ENCODE measurements at places on chromosomes 12 and 14.

- DNase-seq = no peak
Measured at GRCh38 chr14:93330609-93331000, 2.2 kb downstream of the BTBD7 start.

DNA sequence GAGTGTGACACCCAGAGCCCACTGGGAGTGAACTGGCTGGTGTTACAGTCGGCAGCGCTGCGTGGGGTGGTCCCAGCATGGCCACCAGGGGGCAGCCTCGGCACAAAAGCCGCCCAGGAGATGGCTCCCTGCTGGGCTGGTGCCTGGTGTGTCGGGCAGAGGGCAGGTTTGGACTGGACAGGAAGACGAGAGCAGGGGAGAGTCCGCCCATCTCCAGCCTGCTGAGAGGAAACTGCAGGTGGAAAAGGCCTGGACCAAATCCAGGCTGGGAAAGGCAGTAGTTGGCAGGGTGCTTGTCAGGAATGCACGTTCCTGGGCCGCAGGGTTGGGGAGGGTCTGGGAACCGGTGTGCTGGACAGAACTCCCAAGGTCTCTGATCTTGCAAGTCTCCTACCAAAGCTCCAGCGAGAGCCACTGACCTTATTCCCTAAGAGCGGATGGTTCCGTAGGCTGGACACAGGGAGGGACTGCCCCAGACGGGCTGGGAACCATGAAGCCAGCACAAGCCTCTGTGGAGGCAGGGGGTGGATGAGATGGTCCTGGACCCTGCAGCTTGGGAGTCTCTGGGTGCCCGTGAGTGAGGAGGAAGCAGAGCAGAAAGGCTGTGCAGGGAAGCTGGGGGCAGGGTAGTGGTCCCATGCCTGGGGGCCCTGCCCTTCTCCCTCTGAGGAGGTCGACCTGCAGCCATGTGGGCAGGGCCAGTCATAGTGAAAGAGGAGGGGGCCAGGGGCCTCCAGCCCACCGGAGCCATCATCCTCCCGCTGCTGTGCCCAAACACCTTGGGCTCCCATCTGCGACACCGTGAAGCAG is 1.8 kb downstream of the AHNAK2 start:
- peak; percentile 92 for DNase-seq

DNA sequence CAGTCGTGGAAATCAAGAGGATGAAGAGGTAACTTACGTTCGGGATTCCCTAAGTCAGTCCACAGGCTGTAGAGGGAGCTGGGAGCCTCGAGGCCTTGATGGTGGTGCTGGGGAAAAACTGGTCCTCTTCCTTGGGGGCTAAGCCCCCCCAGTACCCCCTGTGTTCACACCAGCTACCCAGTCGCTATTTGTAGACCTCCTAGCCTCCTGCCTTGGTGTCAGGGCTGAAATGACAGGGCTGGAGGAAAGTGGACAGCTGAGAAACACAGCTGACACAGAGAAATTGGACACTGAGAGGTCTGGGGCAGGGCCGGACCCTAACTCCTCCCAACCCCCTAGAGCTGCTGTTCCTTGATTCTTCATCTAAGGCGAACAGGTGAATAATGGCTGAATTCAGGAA is at the start of gene STAC3:
Gene STAC3 (minus strand): TSS at position 232 of the 400 bp plus-strand sequence. CDS start 1,551 bp downstream, outside the sequence.
- no peak for DNase-seq

DNA sequence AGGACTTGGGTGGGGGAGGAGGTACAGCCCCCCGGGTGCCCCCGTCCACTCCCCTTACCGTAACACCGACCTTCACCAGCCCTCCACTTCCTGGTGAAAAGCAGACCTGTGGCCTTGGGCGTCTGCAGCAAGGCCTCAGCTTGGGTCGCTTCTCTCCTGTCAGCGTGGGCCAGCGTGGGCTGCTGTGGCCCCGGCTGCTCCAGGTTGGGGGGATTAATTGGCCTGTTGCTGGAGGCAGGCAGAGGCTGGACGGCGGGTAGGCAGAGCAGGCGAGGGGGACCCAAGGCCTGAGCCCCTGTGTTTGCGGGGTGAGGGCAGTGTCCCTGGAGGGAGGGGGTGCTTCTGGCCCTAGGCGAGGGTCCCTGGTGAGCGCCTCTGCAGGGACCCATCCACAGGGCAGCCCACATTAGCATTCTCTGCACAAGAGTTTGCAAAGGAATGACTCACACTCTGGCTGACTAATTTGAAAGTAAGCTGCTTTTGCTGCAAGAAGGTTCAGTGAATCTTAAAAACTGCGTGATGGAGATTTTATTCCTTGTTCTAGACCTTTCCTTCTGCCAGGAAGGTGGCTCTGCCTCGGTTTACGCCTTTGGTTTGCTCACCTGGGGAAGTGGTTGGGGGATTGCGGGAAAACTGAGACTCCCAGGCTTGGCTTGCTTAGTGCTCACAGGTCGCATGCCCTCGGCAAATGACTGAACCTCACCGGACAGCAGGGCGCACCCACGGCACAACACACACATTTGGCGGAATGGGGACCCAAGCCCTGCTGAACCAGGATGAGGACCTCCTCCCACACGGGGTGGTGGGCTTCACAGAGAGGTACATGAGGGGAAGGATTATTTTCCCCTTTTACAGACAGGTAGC is 37.9 kb upstream of the DLK1 start:
- no peak for DNase-seq

GRCh38 chr12:104177663-104178501 is 37.7 kb upstream of the TXNRD1 start:
- no peak for DNase-seq

- no peak for DNase-seq
Measured at GRCh38 chr14:72845196-72845595, 48.7 kb downstream of the DPF3 start.

GRCh38 chr12:107442326-107442987 is 243.1 kb upstream of the PWP1 start:
- no peak for DNase-seq

GRCh38 chr12:52872644-52873389 is 24.0 kb upstream of the KRT78 start:
- DNase-seq = no peak

GRCh38 chr14:68975667-68976066 is 3.4 kb downstream of the ACTN1 start:
- no peak for DNase-seq

GRCh38 chr12:51195841-51196240 is 22.0 kb downstream of the POU6F1 start:
- no peak for DNase-seq

DNA sequence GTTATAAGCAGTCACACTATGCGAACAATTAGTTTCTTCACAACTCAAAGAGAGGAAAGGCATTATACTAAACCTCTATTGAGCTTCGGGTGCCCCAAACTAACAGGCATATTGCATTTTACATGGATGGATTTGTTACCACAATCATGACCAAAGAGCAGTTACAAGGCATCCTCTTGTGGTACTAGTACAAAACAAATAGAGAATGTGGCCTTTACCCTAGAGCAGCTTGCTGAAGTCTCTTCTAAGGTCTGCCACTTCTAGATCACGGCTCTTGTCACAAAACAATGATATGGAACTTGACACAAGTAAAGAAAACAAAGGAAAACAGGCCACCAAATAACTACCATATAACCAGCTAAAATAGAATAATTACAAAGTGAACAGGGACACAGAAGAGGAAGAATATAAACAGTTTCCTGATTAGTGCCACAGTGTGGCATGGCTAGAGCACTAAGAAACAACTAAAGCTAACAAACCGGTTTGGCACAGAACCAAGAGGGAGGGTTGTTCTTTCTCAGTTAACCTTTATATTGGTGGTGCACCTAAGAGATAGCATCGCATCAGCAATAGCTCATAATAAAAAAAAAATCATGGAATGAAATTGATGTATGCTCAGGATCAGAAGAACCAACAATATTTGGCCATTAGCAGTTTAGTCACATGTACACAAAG is 209.7 kb upstream of the ATP2B1 start:
- DNase-seq = no peak

DNA sequence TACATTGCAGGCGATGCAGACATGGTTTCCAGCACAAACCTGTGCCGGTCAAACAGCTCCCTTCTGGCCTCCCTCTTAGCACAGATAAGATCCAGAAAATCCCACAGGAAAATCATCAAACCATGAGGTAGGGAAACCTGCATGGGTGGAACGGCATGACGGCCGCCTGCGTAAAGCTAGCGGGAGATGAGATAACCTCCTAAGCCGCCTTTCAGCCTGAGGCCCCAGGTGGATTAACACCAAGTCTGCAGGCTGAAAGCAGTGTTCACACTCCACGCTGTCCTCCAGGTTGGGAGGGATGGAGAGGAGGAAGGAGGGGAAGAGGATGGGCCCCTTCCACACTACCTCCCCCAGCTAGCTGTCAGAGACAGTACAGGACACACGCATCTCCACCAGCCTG is 63.8 kb downstream of the TSPAN11 start:
- DNase-seq = no peak

- DNase-seq = no peak
Measured at GRCh38 chr12:13835652-13836051, 145.8 kb downstream of the GRIN2B start.

GRCh38 chr14:95681153-95681552 is 5.1 kb upstream of the TCL1B start:
- no peak for DNase-seq

- no peak for DNase-seq
Measured at GRCh38 chr12:26091822-26092221, 33.0 kb downstream of the BHLHE41 start.

DNA sequence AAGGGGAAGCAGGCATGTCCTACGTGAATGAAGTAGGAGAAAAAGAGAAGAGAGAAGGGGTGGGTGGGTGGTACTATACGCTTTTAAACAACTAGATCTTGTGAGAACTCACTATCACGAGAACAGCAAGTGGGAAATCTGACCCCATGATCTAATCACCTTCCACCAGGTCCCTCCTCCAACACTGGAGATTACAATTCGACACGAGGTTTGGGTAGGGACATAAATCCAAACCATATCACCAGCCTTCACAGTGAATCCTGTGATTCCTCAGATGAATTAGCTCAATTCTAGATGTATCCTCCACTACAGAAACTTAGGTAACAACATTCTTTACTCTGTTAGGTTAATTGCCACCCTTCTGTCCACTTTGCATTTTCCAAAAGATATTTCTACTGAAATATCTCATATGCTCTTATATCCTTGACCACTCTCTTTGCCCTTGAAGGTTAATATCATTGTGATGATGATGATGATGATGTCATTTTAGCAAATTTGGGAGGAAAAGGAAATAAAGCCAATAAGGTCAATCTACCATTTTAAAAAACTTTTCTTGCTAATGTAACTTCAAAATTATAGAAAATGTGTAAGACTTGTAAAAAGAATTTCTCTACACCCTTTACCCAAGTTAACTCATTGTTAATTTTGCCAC is 23.2 kb upstream of the CCNT1 start:
- no peak for DNase-seq
